Stimulated activated CD8-positive, alpha-beta memory T cell treated with anti-CD3 and anti-CD28 coated beads, Interleukin-15, amount 100 ng/mL, for 1 hour (primary cell): ENCODE measurements at places on chromosomes 13 and 19.

- no peak for DNase-seq
Observed at GRCh38 chr19:47156861-47157430, 26.3 kb downstream of the SAE1 start.

DNA sequence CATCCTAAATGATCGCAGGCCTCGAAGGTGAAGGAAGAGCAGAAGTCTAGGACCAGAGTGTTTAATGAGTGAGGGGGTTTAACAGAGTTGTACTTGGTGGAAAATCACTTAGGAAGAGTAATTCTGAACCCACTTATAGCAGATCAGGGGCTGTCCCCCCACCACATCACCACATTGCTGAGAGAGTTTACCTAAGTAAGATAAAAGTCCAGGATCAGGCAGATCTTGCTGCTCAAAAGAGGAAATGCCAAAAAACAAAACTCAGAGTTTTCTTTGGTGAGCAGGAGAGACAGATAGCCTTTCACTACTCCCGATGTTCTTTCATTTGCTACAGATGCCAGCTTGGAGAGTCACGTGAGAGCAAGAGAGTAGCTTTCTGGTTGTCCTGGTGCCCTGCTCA, 15.4 kb downstream of the ZNF317 start:
- DNase-seq = no peak

DNA sequence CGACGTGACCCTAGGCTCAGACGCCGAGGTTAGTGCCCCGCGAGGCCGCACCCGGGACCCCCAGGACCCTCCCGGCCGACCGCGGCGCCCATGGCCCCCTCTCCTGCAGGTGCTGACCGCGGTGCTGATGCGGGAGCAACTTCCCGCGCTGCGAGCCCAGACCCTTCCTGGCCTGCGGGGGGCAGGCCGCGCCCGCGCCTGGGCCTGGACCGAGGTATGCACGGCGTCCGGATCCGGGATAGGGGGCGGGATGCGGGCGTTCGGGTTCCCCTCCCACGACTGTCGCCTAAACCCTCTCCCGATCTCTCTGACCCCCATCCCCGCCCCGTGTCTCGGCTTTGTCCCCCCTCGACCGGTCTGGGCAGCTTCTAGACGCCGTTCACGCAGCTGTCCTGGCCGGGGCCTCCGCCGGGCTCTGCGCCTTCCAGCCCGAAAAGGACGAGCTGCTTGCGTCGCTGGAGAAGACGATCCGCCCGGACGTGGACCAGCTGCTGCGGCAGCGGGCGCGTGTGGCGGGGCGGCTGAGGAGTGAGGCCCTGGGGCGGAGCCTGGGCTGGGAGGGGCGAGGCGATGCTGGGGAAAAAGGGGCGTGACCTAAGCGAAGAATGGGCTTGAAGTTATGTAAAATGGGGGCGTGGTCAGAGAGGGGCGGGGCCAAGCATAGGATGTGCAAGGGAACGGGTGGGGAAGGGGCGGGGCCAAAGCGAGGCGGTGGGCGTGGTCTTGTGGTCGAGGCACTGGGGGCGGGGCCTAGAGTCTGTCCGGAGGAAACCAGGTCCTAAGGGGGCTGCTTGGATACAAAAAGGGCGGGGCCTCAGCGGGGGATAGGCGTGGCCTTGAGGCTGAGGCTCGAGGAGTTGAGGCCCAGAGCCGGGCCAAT, 16.0 kb upstream of the COLGALT1 start:
- peak; percentile 95 for DNase-seq

DNA sequence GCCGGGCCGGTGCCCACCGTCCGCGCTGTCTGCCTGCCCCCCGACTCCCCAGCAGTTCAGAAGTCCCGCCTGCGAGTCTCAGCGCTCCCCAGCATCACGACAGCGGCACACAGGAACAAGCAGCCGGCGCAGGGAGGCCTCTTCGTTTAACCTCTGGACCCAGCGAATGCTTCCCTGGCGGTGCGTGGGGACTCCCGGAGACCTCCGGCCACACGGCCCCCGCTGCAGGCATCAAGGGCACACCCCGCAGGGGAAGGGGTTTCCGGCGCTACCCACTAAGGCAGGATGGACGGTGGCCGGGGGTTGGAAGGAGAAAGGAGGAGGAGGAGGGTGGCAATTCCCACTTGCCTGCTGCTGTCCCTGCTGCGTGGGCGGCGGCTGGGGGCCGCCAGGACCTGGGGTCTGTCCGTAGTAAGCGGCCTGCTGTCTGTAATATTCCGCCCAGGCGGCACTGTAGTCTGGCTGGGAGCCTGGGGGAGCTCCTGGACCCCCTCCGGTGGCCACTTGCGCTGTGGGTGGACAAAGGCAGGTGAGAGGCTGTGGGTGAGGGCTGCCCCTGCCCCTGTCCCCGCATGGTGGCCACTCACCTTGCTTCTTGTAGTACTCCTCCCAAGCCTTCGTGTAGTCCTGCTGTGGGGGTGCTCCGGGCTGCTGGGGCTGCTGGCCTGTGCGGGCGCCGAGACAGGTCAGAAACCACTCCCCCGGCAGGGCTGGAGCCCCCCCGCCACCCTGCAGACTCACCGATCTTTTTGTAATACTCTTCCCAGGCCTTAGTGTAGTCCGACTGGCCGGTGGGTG, 9.6 kb downstream of the KHSRP start:
- no peak for DNase-seq

DNA sequence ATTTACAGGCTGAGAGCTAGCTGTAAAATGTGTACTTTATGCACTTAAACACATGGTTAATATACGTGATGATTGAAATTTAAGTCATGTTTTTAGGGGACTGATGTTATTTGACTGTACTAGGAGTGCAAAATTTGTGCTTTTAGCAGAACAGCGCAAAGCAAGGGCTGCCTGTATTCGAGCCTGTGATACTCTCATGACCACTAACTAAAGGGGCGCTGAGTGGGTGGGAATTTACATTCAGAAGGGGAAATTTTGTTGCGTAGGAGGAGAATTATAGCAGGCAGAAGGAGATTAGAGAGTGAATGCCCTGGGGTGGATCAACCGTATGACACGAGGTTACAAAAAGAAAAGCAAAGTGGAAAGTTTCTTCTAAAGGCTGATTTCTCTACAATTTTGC, 271.8 kb upstream of the HTR2A start:
- no peak for DNase-seq

- DNase-seq = no peak
Observed at GRCh38 chr13:98265692-98266551, 88.9 kb upstream of the RNF113B start.
